ENCODE measurements at places on chromosomes 5 and 9. TPM values are rescaled to one million over a fixed set of nuclear protein-coding genes. Genes with fewer than 3 reads are reported as not detected.

DNA sequence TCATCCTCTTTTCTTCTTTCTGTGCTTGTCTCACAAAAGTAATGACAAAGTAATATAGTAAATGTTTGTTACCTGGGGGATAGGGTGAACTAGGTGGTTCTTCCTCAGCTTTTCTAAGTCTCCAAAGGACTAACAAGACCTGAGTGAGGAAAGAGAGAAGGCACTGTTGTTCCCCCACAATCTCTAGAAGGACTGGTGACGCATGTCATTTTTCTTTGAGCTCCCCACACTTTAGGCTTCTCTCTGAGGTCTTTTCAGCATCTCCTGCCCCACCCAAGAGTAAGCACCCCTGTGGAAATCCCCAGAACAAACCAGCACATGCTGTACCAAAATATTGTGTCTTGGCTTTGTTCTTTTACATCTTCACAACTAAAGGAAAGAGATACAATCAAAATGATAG is 2.4 kb upstream of the IL7R start:
- H3K27ac ChIP-seq, result peak overlapping the region; percentile 89
- H3K4me3 ChIP-seq, result peak overlapping the region; percentile 92
- no peaks in the 10 kb centered on the region for H3K27me3 ChIP-seq
- peak; percentile 75 for DNase-seq
- peaks cover 10% of the 10 kb centered on the region for H3K36me3 ChIP-seq

- H3K36me3 ChIP-seq, result peaks cover 6% of the 10 kb centered on the region
- H3K4me1 ChIP-seq, result peaks cover 18% of the 10 kb centered on the region
- no peak for DNase-seq
Measured at GRCh38 chr9:131594906-131595665, 49.8 kb downstream of the PRRT1B start.

DNA sequence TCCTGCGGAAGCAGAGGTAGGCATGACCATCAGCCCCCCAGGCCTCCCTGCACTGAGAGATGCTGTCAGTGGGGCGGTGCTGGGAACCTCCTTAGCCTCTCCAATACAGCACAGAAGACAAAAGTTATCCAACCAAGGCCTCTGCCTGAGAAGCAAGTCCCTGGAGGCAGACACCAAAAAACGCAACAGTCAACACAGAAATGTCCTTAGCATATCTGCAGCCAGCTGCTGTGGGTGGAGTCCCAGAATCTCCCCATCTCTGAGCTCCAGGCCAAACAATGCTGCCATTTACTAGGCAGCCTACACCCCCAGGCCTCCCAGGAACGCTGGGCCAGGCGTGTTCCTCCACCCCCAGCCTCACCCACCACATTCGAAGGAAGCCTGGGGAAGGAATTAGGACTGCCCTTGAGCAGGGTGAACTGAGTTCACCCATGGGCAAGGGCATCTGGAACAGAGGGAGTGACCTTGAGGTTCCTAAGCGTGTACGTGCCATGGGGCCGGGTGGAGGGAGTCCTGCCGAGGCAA is 43.7 kb downstream of the STK10 start:
- H3K27me3 ChIP-seq, result no peaks in the 10 kb centered on the region
- no peak overlapping the region for H3K27ac ChIP-seq
- H3K36me3 ChIP-seq, result peaks cover 8% of the 10 kb centered on the region
- H3K4me1 ChIP-seq, result peaks cover 64% of the 10 kb centered on the region
- H3K4me3 ChIP-seq, result no peak overlapping the region
- DNase-seq, result no peak

DNA sequence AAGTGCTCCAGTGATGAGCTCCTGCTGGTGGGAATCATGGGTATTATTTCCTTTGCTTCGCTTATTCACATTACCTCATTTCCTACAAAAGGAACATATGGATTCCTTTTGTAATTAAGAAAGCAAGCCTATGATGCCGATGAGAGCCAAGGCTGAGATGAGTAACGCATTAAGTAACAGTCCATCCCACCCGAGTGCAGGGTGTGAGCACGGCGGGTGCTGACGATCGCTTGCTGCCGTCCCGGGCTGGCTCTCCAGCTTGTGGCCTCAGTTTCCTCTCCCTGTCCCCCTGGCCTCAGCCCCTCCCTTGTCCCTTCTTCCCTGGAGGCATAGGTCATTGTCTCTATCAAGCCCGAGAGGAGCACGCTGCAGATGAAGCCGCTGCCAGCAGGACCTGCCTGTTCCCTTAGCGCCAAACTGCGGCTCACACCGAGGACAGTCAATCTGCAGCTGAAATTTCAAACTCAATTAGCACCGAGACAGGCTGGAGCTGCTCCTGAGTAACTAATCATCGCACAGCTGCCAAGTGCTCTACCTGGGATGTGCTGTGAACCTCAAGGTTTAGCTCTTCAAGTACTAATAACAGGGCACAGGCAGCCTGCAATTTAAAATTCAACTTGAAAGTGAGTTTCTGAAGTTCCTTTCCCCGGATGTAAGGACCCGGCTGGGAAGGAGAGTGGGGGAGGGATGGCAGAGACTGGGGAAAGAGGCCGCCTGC is 115.2 kb upstream of the RAPGEF1 start:
- peaks cover 11% of the 10 kb centered on the region for H3K4me1 ChIP-seq
- no peak overlapping the region for H3K27ac ChIP-seq
- no peak for DNase-seq

- H3K27ac ChIP-seq, result peak overlapping the region; percentile 99
- H3K4me1 ChIP-seq, result peaks cover 95% of the 10 kb centered on the region
- peaks cover 8% of the 10 kb centered on the region for H3K36me3 ChIP-seq
- H3K27me3 ChIP-seq, result no peaks in the 10 kb centered on the region
- peak; percentile 61 for DNase-seq
Measured at GRCh38 chr9:33161011-33161588, 6.0 kb downstream of the B4GALT1 start.

DNA sequence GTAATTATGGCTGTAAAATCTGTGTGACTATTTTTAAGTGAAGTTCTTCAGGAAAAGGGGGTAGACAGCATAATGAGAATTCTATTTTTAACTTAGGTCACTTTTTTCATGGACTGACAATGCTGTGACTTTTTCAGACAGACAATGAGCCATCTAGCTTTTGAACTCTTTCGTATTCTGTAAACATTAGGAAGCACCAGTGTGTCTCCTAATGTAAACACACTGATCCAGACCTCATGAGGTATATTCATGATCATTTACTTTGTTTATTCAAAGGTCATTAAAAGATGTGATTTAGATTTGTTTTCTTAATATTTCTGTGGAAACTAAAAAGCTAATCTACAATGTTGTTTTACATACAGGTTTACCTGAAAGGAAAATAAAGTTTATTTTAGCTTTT is 352.6 kb downstream of the ADGRV1 start:
- H3K4me1 ChIP-seq, result no peaks in the 10 kb centered on the region
- H3K27me3 ChIP-seq, result peaks cover 7% of the 10 kb centered on the region
- H3K36me3 ChIP-seq, result no peaks in the 10 kb centered on the region
- H3K27ac ChIP-seq, result no peak overlapping the region
- DNase-seq, result no peak

GRCh38 chr5:180301253-180301652 is 9.4 kb upstream of the MAPK9 start:
- no peaks in the 10 kb centered on the region for H3K4me1 ChIP-seq
- H3K4me3 ChIP-seq, result no peak overlapping the region
- peaks cover 5% of the 10 kb centered on the region for H3K27me3 ChIP-seq
- no peak overlapping the region for H3K27ac ChIP-seq
- H3K36me3 ChIP-seq, result no peaks in the 10 kb centered on the region

DNA sequence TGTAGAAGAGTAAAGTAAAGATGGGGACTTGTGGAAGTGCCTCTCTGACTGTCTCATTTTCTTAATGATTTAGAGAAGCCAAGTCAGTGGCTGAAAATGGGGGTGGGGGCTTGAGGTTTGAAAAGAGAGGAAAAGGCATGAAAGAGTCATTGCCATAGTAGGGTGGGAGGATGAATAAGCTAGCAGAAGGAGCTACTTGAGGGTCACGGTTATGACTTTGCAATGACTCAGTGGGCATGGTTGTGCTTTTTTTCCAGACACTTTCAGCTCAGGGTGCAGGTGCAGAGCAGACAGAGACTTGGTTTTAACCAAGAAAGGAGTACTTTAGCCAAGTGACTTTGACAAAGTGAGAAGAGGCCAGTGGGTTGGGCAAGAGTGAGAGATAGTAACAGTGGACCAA is 117.8 kb downstream of the PTTG1 start:
- DNase-seq, result peak; percentile 82
- peaks cover 27% of the 10 kb centered on the region for H3K4me1 ChIP-seq
- no peak overlapping the region for H3K27ac ChIP-seq

GRCh38 chr9:72972636-72973035 is 19.8 kb upstream of the ALDH1A1 start:
- H3K4me3 ChIP-seq, result no peak overlapping the region
- H3K4me1 ChIP-seq, result no peaks in the 10 kb centered on the region
- DNase-seq, result no peak
- H3K27me3 ChIP-seq, result peaks cover 7% of the 10 kb centered on the region
- no peaks in the 10 kb centered on the region for H3K36me3 ChIP-seq
- H3K27ac ChIP-seq, result no peak overlapping the region

GRCh38 chr9:5642170-5642569 is 13.3 kb downstream of the RIC1 start:
- H3K4me1 ChIP-seq, result peaks cover 35% of the 10 kb centered on the region
- H3K36me3 ChIP-seq, result peaks cover 41% of the 10 kb centered on the region
- no peak overlapping the region for H3K27ac ChIP-seq
- no peak for DNase-seq

GRCh38 chr5:170296036-170296934 is 1.3 kb downstream of the LCP2 start:
- peak overlapping the region; percentile 100 for H3K27ac ChIP-seq
- H3K4me3 ChIP-seq, result peak overlapping the region; percentile 98
- H3K27me3 ChIP-seq, result no peaks in the 10 kb centered on the region

GRCh38 chr5:8864053-8864452 is 681.8 kb downstream of the SEMA5A start:
- no peaks in the 10 kb centered on the region for H3K36me3 ChIP-seq
- H3K4me3 ChIP-seq, result no peak overlapping the region
- no peak overlapping the region for H3K27ac ChIP-seq
- DNase-seq, result no peak
- no peaks in the 10 kb centered on the region for H3K4me1 ChIP-seq

DNA sequence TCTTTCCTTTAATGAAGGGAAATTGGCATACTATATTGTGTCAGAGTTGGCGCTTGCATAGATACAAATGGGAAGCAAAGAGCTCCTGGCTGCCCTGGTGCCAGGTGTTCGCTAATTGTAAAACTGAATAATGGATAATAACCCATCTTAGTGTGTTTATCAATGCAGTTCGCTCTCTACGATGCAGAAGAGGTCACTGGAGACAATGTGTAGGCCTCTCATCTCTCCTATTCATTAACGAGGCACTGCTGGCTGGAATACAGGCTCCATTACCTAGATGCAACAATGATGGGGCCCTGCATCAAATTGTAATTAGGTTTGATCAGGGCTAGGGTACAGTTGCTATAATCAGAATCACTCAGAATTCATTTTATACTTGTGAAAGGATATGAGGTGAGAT is 171.0 kb downstream of the RMI1 start:
- H3K4me1 ChIP-seq, result no peaks in the 10 kb centered on the region
- H3K4me3 ChIP-seq, result no peak overlapping the region
- no peak overlapping the region for H3K27ac ChIP-seq
- no peak for DNase-seq
- H3K27me3 ChIP-seq, result no peaks in the 10 kb centered on the region
- no peaks in the 10 kb centered on the region for H3K36me3 ChIP-seq

DNA sequence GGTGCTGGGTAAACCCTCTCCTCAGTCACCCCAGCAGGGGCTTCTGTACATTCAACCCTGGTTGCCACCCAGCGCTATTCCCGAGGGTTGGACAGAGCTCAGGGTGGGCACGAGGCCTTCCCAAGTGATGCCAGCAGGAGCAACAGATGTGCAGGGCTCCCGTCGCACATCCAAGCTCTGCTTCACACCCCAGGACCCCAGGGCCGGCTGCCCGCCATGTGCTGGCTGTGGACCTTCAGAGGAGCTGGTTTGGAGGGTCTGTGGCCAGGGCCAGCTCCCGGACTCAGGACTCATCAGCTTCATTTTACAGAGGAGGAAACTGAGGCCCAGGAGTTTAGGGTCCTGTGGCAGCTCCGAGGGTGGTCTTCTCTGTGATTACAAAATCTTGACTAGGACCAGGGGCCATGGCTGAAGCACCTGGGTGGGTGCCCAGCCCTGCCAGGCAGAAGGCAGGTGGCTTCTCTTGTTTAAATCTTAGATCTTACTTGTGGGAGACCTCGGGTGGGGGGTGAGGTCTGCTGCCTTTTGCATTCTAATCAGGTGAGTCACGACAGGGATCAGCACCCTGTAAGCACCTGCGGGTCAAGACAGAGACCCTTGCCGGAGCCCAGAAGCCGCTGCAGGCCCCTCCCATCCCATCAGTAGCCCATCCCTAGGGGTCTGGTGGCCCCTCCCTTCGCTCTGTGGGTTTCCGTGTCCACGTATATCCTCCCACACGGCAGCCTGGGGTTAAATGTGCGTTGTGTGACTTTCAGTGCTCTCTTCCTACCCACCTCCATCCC is 2.1 kb upstream of the SLC12A7 start:
- no peak overlapping the region for H3K27ac ChIP-seq
- DNase-seq, result no peak
- H3K4me3 ChIP-seq, result no peak overlapping the region
- peaks cover 10% of the 10 kb centered on the region for H3K4me1 ChIP-seq

GRCh38 chr5:67142816-67143215 is 53.8 kb downstream of the CD180 start:
- H3K4me3 ChIP-seq, result no peak overlapping the region
- no peaks in the 10 kb centered on the region for H3K27me3 ChIP-seq
- no peak for DNase-seq
- peaks cover 4% of the 10 kb centered on the region for H3K36me3 ChIP-seq
- H3K4me1 ChIP-seq, result no peaks in the 10 kb centered on the region

GRCh38 chr5:174303035-174303434 is 257.5 kb downstream of the NSG2 start:
- DNase-seq, result no peak
- peaks cover 15% of the 10 kb centered on the region for H3K27me3 ChIP-seq
- H3K36me3 ChIP-seq, result no peaks in the 10 kb centered on the region
- H3K4me3 ChIP-seq, result no peak overlapping the region
- no peaks in the 10 kb centered on the region for H3K4me1 ChIP-seq
- no peak overlapping the region for H3K27ac ChIP-seq

DNA sequence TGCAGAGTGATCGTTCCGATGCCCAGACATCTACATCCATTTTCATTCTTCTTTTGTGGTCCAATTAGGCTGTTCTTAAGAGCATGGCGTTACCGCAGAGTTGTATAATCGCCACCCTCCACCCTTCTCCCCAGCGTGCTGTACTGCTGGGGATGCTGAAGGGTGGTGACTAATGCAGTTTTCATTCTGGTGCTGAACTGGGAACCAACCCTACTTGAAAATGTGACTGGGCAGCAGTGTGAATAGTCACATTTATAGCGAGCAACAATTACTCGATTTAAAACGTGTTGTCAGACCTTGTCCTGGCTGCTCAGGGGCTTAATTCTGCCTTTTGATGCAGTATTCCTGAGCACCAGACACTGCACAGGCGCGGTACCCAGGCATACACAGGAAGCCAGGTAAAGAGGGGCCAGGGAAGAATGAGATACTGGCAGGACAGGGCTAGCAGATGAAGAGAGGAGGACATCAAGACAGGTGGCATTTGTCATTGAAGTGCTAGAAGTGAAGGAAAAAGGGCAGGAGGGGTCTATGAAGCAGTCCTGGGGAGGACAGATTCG is 719 bp upstream of the ISCA1 start:
- H3K27ac ChIP-seq, result peak overlapping the region; percentile 95
- peaks cover 5% of the 10 kb centered on the region for H3K36me3 ChIP-seq
- H3K4me1 ChIP-seq, result peaks cover 41% of the 10 kb centered on the region
- no peaks in the 10 kb centered on the region for H3K27me3 ChIP-seq
- no peak for DNase-seq

The PTGS1 gene
- 0.58 TPM for total RNA-seq

The ANKRD31 gene
- total RNA-seq, result 0.65 TPM

The ITK gene
- total RNA-seq, result 314 TPM

The ANKRD34B gene
- not detected for total RNA-seq

The ENTPD2 gene
- total RNA-seq, result 0.28 TPM

The SSBP2 gene
- total RNA-seq, result 13.5 TPM

The SLC36A3 gene
- 0.10 TPM for total RNA-seq

The LRRC26 gene
- not detected for total RNA-seq

The TAS2R1 gene
- total RNA-seq, result not detected
